CD4-positive, alpha-beta T cell treated with Interleukin-12 subunit alpha and Interleukin-12 subunit beta, for 1 hour (primary cell): ENCODE measurements at places on chromosomes 3 and 15.

- DNase-seq = no peak
Observed at GRCh38 chr15:71651750-71652186, 158.6 kb upstream of the NR2E3 start.

DNA sequence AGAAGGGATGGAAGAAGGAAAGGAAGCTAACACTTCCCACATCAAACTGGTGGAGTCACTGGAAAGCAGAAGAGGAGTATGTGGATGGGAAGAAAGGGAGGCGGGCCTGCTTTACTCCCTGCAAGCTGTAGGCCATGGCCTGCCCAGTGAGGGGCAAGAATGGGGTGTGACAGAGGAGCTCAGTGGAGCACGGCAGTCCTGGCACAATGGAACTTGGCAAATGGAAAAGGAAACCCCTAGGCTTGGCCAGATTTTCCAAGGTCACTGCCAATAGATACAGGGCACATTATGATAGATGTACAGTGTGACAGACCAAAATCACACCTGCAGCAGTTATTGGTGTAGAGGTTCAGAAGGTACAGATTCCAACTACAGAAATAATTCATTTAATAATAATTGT, 111.6 kb downstream of the ALDH1A2 start:
- no peak for DNase-seq

DNA sequence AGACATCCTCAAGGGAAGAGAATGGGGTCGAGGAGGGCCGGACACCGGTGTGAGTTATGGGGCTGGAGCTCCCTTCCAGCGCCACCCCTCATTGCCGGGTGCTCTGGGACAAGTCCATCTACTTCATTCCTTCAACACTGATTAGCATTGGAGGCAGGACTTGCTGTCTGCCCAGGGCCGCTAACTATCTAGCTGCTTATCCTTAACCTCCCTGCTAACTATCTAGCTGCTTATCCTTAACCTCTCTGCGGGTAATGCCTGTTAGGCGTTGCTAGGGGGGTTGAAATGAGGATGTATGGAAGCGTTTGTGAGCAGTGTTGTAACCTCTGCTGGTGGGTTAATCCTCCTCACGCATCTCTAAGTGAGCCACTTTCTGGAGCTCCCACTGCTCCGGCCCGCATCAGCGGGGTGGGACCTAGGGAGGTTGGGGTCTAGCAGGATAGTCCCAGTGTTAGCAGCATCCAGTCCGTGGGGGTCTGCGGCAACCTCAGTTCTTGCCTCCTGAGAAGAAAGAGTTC, 10.9 kb upstream of the CHAC1 start:
- DNase-seq = no peak

GRCh38 chr3:192879346-192880031, 38.2 kb downstream of the MB21D2 start:
- DNase-seq = no peak

- DNase-seq = no peak
Observed at GRCh38 chr15:57398336-57398735, 22.0 kb downstream of the CGNL1 start.

DNA sequence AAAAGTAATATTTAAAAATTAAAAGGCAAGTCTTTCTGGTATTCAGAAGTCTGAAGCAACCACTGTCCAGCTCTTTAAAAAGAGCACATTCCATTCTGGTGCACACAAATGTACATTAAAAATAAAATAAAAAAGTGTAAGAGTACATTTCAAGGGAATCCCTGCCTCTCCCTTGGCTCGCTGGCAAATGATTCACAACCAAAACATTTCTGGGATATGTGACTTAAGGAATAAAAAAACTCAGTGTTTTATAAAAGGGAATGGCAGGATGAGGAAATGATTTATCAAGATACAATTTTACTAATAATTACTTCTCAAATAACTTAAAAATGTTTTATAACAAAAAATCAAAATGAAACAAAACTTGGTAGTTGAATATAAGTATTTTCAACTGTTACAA, 23.8 kb upstream of the ANXA2 start:
- no peak for DNase-seq

- no peak for DNase-seq
Observed at GRCh38 chr15:70815604-70816003, 38.4 kb downstream of the LARP6 start.

- DNase-seq = no peak
Observed at GRCh38 chr3:99503350-99503749, 135.0 kb upstream of the COL8A1 start.

GRCh38 chr3:29381595-29381994, 100.7 kb downstream of the RBMS3 start:
- DNase-seq = no peak

- DNase-seq = no peak
Observed at GRCh38 chr3:18431266-18431665, 6.1 kb upstream of the SATB1 start.

- no peak for DNase-seq
Observed at GRCh38 chr3:26437678-26438077, 184.9 kb upstream of the LRRC3B start.

DNA sequence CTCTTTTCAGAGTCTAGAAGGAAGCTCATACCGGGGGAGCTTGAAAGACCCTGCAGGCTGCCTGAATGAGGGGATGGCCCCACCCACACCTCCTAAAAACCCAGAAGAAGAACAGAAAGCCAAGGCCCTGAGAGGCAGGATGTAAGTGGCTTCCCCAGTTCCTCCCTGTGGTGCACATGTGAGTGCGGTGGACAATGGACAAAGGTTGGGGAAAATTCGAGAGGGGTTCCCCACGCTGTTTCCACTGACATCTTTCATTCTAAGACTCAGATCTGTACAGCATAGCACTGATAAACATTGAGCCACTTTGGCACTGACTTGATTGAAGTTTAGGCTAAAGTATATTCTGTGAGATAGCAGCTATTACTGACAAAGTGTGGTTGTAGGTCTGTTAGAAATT, 79.5 kb upstream of the UMPS start:
- no peak for DNase-seq

DNA sequence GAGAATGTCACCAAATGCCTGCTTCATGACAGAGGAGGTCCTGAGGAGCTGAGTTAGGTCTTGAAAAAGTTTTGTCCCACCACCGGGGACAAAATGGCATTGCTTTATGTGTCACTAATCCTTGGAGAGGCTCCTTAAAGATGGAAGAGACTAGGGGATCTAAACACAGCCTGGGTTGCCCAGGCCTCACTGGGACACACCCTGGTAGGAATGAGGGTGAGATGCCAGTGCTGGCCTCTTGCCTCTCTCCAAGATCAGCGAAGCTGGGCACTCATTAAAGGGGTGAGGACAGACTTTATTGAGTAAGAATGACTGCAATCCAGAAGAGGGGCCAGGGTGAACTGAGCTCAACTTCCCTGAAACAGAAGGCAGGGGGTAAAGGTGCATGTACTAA, 58.5 kb upstream of the KLF13 start:
- DNase-seq = no peak

DNA sequence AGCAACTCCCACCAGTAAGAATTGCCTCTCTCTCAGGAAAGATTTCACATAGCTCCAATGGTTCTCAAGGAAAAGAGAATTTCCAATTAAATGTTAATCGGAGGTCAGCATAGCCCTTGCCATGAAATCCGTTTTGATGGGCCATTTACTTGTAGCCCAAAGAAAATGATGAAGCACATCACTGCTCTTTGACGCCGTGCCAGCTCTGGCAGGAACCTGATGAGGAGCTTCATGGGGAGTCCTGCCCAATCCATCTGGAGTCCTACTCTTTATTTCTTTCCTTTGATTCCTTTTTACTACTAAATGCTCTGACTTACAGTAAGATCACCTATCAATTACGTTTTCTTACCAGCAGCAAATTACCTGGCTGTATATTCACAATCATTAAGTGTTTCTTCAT, 84.7 kb downstream of the FGF12 start:
- DNase-seq = no peak

GRCh38 chr3:38127611-38128302, 9.2 kb downstream of the ACAA1 start:
- DNase-seq = no peak

GRCh38 chr15:69703532-69704187, 251.0 kb downstream of the RPLP1 start:
- no peak for DNase-seq

DNA sequence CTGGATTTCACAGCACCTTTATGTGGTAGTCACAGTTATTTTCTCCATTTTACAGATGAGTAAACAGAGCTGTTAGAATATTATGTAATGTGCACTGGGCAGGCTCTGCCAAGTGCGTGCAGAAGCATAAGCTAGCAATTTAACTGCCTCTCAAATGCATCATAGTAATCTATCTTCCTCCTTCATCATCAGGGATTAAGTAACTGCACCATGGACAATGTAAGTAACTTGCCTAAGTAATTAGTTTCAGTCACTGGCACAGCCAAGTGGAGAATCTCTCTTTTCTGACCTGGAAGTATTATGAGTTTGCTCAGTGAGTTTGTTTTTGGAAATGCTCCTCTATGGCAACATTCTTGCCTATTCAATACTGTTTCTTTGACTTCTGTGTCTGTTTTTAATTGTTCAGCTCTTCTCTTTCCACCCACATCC, 260.5 kb downstream of the PTPRG start:
- DNase-seq = no peak
